ENCODE measurements at places on chromosomes 1 and 21. TPM values are rescaled to one million over a fixed set of nuclear protein-coding genes. Genes with fewer than 3 reads are reported as not detected.

TMEM269 gene
- total RNA-seq, result 0.10 TPM

BSND gene
- total RNA-seq, result not detected

- no peak for DNase-seq
Measured at GRCh38 chr1:217090060-217090911, 367.1 kb upstream of the ESRRG start.

- DNase-seq, result no peak
Measured at GRCh38 chr1:8390707-8391106, 72.8 kb downstream of the SLC45A1 start.

CASQ2 gene
- 67.2 TPM for total RNA-seq

AMY1C gene
- not detected for total RNA-seq

DNA sequence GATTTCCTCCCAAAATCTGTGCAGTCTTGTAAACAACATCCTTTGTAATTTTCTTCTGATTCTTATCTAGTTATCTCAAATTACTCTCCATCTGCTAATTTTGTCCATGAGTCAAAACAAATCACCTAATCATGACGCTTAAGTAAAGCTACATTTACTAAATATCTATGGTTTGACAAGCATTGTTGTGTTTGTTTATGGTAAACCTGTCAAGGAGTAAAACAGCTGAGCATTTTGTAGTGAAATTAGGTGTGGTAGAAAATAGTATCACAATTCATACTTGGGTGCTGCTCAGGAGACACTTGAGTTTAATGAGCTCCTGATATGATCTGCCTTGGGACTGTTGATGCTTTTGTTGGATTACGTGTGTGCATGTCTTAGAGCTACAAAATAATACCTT, 11.6 kb downstream of the TIPRL start:
- no peak for DNase-seq

GRCh38 chr1:67559222-67559700, 125.7 kb upstream of the GADD45A start:
- DNase-seq, result no peak

DNA sequence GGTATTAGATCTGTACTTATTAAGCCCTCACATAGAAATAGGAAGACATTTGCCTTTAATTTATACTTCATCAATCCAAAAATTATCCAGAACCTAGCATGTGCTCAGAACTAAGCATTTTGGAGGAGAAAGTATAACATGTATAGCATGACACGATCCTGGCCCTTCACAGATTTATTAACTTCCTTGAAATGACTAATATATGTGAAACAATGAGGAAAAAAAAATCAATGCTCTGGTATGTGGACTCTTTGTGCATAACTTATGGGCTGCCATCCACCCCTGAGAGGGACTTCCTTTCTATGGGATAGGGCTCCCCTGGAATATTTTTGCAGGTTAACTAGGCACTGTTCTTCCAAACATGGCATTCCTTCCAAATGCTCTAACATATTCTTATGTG, 36.6 kb downstream of the CCDC185 start:
- no peak for DNase-seq

GRCh38 chr1:221335161-221336101, 406.5 kb downstream of the DUSP10 start:
- DNase-seq, result no peak

- DNase-seq, result no peak
Measured at GRCh38 chr1:30976143-30976542, 67.6 kb upstream of the SDC3 start.

Data from skin of body (tissue), 3 donors.